ENCODE measurements at places on chromosomes 3 and 15.

- DNase-seq, result no peak
Observed at GRCh38 chr15:80581976-80582375, 113.1 kb upstream of the ABHD17C start.

DNA sequence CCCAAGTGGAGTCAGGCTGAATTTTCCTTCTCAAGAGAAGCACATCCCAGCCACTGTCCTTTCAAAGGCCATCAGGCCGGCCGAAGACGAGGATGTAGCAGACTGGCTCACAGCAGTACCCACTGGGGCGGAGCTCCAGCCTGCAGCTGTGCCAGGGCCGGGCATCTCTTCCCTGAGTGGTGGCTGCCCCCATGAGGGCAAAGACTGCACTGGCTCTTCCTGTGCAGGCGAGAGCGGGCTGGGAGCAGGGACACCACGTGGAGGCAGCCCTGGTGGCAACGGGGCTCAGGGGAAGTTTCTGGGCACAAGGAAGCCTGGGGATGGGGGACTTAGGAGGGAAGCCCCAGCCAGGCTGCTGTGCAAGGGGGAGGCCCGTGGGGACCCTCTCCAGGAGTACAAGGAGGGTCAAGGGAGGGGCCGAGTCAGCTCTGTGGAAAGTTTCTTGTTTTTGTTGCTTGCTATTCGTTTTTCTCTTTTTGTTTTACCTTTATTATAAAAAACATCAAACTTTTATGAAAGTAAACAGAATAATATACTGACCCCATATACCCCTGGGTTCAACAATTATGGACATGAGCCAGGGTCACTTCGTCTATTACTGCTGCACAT, 66.1 kb downstream of the RPN1 start:
- DNase-seq, result peak; percentile 57

DNA sequence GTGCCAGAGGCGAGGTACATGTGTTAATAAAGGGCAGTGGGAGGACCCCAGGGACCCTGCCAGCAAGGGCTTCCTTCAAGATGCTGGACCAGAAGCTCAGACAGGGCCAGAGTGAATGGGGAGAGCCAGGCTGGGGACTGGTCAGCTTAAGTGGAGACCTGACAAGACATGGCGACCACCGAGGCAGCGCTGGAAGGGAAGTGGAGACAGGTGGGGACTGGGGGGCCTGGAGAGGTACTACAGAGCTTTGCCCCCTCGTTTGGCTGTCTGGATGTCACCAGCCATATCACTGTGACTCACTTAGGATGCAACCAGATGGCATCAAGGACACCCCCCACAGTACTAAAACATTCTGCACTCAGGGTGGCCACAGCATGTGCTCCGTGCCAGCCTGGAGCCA, 97.9 kb downstream of the ADCY5 start:
- DNase-seq, result no peak

DNA sequence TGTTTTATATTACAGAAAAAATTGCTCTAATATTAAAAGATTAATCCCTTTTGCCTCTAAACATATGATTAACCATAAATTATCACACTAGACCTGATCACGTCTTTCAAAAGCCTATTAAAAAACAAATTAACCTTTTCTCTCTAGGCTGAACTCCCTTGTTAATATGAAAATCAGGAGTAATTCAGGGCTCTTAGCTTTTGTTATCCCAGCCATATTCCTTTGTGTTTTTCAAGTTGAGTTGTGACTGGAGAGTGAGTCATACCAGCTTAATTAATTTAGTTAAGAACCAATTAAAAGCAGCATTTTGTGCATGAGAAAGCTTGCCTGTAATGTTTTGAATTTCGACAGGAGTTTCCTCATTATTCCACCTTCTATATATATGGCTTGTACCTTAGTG, 385.8 kb downstream of the VGLL3 start:
- no peak for DNase-seq

DNA sequence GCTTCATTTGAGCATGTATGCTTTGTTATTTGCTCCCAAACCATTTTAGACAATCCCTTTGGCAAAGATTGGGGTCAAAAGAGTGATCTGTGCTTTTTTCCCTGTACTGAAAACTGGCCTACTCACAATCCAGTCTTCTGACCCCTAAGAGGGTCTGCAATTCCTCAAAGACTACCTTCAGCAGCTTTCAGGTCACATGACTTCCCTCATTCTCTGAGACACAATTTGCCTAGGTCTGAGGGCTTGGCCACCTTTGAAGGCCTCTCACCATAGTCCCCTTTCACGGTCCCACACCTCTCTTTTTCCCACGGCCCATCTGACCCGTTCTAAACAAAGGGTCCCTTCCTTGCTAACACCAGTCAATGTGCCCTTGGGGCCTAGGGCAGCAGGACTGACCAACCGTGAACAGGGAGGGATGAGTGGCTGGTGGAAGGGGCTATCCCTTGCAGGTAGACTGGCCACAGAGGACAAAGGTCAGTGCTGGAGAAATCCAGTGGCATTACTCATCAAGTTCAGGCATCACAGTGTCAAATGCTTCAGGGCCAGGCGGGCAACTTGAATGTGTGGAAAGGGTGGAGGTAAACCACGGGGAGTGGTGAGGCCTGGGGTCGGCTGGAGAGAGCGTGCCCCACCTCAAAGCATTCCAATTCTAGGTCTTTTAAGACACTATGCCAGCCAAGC, 10.8 kb downstream of the RASL12 start:
- no peak for DNase-seq

- DNase-seq, result no peak
Observed at GRCh38 chr3:31590650-31591049, 57.9 kb downstream of the STT3B start.

DNA sequence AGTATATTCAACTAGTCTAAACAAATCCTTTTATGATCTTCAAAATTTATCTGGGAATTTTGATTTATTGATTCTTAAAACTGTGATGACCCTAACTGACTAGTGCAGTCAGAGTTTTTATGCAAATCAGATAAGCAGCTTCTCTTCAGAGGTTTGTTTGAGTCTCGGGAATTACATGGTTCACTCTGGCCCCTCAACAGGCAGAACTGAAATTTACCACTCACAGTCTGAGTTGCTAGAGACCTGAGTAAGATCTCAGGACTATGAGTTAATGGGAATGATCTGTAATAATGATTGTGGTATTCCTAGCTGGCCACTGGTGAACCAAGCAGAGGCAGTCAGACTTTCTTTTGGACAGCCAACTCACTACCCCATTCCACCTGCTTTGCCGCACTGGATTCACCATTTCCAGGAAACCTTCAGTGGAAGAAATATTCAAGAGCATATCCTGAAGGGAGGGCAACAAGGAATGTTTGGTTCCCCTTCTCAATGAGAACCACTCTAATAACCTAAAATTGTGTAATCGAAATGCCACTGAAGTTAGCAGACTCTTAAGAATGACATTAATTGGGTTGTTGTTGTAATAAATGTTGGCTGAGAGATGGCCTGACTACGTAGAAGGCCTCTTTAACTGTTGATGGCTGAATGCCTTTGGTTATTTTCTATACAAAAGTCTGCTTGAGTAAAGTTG, 11.5 kb upstream of the DNAJC13 start:
- DNase-seq, result no peak

GRCh38 chr3:19065027-19065426, 83.3 kb upstream of the KCNH8 start:
- DNase-seq, result no peak

GRCh38 chr3:19216669-19217337, 68.5 kb downstream of the KCNH8 start:
- DNase-seq, result no peak

DNA sequence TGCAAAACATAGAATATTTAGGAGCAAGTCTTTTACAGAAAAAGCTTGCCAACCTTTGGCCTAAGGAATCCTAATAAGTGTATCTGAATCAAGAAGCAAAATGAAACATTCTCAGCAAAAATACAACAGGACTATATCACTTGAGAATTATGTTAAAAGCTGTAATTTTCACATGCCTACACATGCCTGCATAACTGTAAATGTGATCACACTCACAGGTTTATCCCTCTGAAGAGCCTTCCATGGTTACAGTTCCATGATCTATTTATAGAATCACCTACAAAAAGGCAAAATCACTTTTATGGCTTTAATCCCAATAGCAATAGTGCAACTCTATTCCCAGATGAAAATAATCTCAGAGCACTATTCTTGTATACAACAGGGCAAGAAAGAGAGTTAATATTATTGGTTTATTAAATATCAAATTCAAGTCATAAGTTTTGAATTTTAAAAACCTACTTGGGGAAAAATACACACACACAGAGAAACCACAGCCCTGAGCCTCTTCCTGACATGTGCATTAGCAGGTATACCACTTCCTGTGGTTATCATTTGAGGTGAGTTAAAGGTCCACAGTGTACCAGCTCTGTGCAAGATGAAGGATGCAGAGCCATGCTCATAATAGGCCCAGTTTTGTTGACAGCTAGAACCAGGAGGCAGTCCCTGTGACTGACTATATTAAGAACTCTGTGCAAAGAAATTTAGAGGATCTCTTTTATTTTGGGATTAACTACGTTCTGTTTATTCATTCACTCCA, 252.5 kb upstream of the TGFBR2 start:
- no peak for DNase-seq

- no peak for DNase-seq
Observed at GRCh38 chr3:42472555-42472954, 29.9 kb upstream of the VIPR1 start.

GRCh38 chr15:59999612-60000112, 4.4 kb upstream of the FOXB1 start:
- DNase-seq, result no peak

GRCh38 chr15:52067545-52067926, 45.0 kb downstream of the BCL2L10 start:
- DNase-seq, result no peak

DNA sequence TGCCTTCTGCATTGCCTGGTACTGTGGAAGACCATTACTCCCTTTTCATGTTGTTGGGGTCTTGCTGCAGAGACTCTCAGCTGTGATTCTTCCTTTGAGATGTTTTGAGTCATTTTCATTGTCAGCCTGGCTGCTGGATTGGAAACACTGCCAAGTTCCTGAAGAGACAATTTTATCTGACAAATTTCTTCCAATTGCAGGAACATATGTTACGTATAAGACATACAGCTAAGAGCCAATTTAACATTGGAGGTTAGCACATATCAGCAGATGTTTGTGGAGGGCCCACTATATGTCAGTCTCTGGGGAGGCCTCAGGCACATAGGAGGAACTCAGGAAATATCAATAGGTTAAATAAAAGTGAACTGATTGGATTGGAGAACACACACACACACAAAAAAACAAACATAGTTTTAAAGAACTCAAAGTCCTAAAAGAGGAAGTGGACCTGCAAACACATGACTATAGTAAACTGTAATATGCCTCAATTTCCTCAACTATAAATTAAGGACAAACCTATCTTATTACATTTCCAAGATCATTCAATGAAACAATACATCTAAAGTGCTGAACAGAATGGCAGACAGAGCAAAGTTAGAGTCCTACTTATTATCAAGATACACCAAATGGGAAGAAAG, 172.3 kb downstream of the MYRIP start:
- no peak for DNase-seq

- DNase-seq, result no peak
Observed at GRCh38 chr15:64232400-64232799, 69.6 kb upstream of the PPIB start.

- no peak for DNase-seq
Observed at GRCh38 chr3:142077155-142077858, 72.0 kb downstream of the TFDP2 start.

GRCh38 chr3:11434017-11434526, 161.9 kb downstream of the ATG7 start:
- DNase-seq, result peak; percentile 26

- peak; percentile 8 for DNase-seq
Observed at GRCh38 chr3:46089237-46090011, 62.1 kb upstream of the XCR1 start.

- DNase-seq, result no peak
Observed at GRCh38 chr3:160779040-160779439, 23.0 kb downstream of the PPM1L start.

DNA sequence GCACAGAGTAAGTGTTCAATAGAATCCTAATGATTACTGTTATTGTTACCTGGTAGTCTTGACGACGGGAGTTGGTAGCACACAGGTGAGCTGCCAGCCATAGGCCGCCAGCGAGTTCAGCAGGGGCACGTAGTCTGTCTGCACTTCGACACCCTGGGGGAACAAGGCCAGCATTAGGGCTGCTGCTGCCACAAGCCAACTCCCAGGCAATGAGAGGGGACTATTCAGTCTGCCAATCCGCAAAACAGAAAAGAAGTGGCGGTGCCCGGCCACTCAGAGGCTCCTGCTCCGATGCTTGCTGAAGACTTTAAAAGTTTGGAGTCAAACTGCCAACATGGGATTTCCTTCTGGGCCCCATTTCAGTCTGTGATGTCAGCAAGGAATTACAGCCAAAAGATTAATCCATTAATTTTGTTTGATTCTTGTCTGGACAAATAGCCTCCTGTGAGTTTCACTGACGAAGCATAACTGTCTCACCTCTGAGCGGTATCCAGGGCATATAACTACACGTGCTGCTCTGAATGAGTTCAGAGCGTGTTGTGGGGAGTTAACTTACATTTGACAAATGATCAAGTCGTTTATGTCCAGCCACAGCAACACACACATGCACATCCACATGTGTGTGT, 61.8 kb downstream of the OXNAD1 start:
- DNase-seq, result no peak

DNA sequence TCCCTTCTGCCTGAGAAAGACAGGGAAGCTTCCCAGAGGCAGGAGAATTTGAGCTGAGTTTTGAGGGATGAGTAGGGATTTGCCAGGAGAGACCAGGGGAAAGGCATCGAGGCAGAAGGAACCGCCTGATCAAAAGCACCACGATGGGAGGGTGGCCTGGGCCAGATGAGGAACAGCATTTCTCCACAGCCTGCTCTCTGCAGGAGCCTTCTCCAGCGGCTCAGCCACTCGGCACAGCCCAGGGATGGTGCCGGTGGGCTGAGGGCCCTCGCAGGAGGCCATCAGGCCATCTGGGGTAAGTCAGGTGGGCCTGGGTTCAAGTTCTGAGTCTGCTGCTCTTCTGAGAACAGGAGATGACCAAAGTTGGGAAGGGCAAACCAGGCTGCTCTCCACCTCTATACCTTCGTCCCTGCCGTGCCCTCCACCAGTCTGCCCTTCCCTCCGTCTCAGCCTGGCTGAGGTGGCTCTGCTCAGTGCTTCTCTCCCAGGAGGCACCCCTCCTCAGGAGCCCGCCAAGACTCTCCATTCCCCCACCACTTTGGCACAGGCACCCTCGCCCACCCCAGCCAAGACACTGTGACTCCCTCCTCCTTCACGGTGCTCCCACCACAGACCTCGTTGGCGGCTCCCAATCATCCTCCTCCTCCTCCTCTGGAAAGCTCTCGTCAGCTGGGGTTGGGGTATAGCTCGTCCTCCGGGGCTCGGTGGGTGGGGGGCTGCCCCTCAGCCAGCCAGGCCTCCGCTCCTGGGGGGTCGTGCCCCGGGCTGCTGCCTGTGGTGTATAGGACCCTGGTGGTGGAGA, 34.9 kb downstream of the GRIP2 start:
- no peak for DNase-seq

DNA sequence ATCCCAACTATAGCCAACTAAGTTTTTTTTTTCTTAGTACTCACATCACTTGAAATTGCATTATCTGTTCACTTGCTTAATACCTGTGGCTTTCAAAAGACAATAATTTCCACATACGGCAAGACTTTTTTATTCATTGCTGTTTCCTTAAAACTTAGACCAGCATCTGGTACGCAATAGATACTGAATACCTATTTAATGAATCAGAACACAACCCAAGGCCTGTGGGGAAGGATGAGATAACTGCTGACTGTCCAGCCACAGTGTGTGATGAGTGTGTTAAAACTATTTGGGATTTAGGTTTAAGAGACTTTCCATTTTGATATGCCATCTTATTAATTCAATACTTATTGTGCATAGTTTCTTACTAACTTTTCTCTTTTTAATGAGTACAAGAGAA, 988.7 kb downstream of the NTRK3 start:
- no peak for DNase-seq

Measured in hippocampal formation (tissue), 2 donors.